ENCODE measurements at places on chromosomes 1 and 21. TPM values are rescaled to one million over a fixed set of nuclear protein-coding genes. Genes with fewer than 3 reads are reported as not detected.

GRCh38 chr21:42357307-42357706 lies 6.5 kb upstream of the TFF2 start:
- no peaks in the 10 kb centered on the region for H3K4me1 ChIP-seq
- peaks cover 2% of the 10 kb centered on the region for H3K36me3 ChIP-seq
- H3K4me3 ChIP-seq, result no peak overlapping the region
- no peaks in the 10 kb centered on the region for H3K27me3 ChIP-seq
- no peak for DNase-seq
- H3K27ac ChIP-seq, result no peak overlapping the region

DNA sequence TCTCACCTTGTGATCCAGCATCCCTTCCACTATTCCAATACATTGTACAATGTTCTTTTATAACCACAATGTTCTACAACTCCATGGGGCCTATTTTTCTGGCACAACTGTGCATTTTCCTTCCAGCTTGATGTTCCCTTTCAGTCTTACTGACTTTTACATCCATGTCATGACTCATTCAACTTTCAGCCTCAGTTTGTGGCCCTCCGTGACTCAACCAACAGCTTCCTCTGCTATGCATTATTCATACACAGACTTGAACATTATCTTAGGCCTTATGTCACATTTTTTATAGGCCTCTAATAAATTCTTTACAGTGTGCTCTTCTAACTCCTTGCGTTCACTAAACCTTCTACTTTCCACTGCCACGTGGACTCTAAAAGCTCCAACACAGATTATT lies 119.4 kb upstream of the PRMT6 start:
- no peak overlapping the region for H3K27ac ChIP-seq
- no peaks in the 10 kb centered on the region for H3K4me1 ChIP-seq
- H3K36me3 ChIP-seq, result no peaks in the 10 kb centered on the region
- no peak for DNase-seq

DNA sequence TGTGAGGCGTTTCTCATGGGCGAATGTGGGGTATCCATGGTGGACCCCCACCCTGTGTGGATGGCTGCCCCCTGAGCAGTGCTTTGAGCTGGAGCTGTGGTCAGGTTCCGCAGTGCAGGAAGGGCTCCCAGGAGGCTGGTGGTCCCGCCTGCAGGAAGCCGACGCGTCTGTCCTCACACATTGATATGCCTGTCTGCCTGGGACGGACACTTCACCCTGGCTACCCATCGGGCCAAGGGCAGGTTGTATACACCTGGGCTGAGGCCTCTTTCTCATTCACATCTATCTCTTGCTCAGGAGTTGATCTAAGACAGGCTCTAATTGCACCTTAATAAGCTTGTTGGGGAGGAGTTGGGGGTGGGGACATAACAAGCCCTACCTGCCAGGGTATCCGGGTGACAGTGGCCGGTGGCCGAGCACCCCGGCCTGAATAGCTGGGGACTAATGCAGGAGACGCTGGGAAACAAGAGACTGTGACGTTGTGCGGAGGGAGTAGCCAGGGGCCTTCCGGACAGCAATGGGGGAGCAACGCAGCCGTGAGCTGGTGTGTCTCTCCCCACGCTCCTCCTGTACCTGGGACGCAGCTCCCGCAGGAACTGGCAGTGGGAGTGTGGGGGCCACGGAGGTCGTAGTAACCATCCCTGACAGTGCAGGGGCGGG lies 21.7 kb downstream of the PDXK start:
- H3K36me3 ChIP-seq, result peaks cover 24% of the 10 kb centered on the region
- no peaks in the 10 kb centered on the region for H3K27me3 ChIP-seq
- H3K4me3 ChIP-seq, result no peak overlapping the region
- no peak overlapping the region for H3K27ac ChIP-seq
- no peak for DNase-seq

GRCh38 chr1:241839369-241839979 lies 8.5 kb upstream of the EXO1 start:
- no peak overlapping the region for H3K27ac ChIP-seq
- H3K4me1 ChIP-seq, result peaks cover 11% of the 10 kb centered on the region
- H3K4me3 ChIP-seq, result no peak overlapping the region
- no peaks in the 10 kb centered on the region for H3K36me3 ChIP-seq
- peaks cover 6% of the 10 kb centered on the region for H3K27me3 ChIP-seq

GRCh38 chr1:25501235-25502058 lies 42.0 kb upstream of the LDLRAP1 start:
- peaks cover 8% of the 10 kb centered on the region for H3K4me1 ChIP-seq
- H3K27me3 ChIP-seq, result no peaks in the 10 kb centered on the region
- H3K27ac ChIP-seq, result no peak overlapping the region
- peaks cover 6% of the 10 kb centered on the region for H3K36me3 ChIP-seq

DNA sequence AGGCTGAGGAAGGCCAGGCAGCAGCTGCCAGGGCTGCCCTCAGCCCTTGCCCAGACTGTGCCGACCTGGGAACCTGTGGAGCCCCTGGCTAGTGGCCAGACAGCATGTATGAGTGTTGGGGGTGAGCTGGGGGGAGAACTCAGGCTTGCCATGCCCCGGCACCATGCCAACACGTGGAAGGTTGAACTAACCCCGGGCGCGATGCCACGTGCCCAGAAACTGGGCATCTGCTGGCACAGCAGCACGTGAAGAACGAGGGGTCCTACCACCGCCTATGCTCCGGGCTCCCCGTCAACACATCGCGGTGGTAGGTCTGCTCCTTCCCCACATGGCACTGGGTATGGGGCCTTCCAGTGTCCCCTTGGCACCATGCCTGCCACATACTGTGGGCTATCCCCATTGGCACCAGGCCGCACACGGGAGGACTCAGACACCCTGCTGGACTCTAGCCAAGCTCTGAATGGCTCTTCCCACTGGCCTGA lies 68.7 kb downstream of the CASZ1 start:
- no peaks in the 10 kb centered on the region for H3K27me3 ChIP-seq
- no peak overlapping the region for H3K27ac ChIP-seq
- H3K36me3 ChIP-seq, result no peaks in the 10 kb centered on the region
- no peak for DNase-seq
- no peak overlapping the region for H3K4me3 ChIP-seq
- H3K4me1 ChIP-seq, result no peaks in the 10 kb centered on the region

GRCh38 chr1:234604495-234605398 lies 5.2 kb downstream of the IRF2BP2 start:
- H3K27me3 ChIP-seq, result no peaks in the 10 kb centered on the region
- peaks cover 57% of the 10 kb centered on the region for H3K36me3 ChIP-seq
- peaks cover 35% of the 10 kb centered on the region for H3K4me1 ChIP-seq
- peak overlapping the region; percentile 98 for H3K27ac ChIP-seq

GRCh38 chr1:214058076-214058475 lies 70.3 kb downstream of the PROX1 start:
- DNase-seq, result no peak
- H3K27ac ChIP-seq, result no peak overlapping the region
- no peaks in the 10 kb centered on the region for H3K27me3 ChIP-seq
- H3K4me3 ChIP-seq, result no peak overlapping the region

DNA sequence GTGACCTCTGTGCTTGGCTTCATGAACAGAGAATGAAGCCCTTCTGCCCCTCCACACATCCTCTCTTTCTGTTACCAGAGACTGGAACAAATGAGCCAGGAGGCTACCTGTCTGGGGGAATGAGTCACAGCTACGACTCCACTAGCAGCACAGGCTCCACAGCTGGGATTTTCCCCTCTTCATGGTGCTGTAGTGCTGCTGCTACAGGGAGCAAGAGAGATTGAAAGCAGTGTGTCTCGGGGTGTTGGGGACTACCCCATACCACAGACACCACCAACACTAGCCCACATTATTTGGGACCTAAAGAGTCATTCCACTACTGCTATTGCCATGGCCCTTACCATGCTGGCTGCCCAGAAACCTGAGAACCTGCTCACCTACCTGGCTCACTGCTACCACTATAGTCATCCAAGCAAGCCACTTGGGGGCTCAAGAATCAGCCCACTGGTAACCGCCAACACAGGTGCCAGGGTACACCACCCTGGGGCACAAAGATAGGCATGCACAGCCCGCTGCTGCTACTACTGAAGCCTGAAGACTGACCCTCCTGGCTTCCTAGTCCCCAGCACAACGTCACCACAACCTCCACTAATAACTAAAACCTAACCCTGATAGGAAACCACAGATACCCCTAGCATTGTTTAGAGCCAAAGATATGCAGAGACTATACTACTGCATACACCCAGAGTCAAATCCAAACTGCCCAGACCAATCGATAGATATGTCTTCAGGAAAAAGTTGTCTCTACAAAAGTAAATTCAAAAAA lies 17.7 kb downstream of the CD1E start:
- peak; percentile 74 for DNase-seq
- H3K4me1 ChIP-seq, result peaks cover 10% of the 10 kb centered on the region
- no peak overlapping the region for H3K4me3 ChIP-seq
- no peak overlapping the region for H3K27ac ChIP-seq
- H3K27me3 ChIP-seq, result peaks cover 14% of the 10 kb centered on the region

GRCh38 chr1:47757226-47757975 lies 239.8 kb downstream of the TRABD2B start:
- DNase-seq, result no peak
- peaks cover 7% of the 10 kb centered on the region for H3K27me3 ChIP-seq
- no peak overlapping the region for H3K27ac ChIP-seq

GRCh38 chr1:39110325-39110851 lies 84.2 kb downstream of the NDUFS5 start:
- no peak overlapping the region for H3K27ac ChIP-seq
- no peak overlapping the region for H3K4me3 ChIP-seq
- H3K4me1 ChIP-seq, result peaks cover 5% of the 10 kb centered on the region

DNA sequence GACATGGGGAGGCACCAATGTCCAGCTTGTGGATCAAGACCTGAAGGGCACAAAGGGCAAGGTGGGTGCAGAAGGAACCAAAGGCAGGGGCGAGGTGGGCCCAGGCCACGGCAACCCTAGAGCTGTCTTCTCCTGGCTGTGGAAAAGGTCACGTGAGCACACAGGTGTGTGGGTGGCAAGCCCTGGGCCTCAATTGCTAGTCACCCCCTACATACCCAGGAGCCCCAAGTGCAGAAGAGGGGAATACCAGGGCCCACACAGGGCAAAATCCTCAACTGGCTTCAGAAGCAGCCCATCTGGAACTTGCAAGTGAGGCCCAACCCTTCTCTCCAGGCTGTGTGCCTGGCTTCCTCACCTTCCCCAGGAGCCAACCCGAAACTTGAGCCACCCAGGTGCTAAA lies 25.6 kb downstream of the ZBTB17 start:
- peaks cover 79% of the 10 kb centered on the region for H3K4me1 ChIP-seq
- H3K27me3 ChIP-seq, result no peaks in the 10 kb centered on the region
- peaks cover 46% of the 10 kb centered on the region for H3K36me3 ChIP-seq
- peak overlapping the region; percentile 98 for H3K27ac ChIP-seq
- peak; percentile 89 for DNase-seq
- peak overlapping the region; percentile 62 for H3K4me3 ChIP-seq

GRCh38 chr21:32065654-32066053 lies 192.8 kb downstream of the HUNK start:
- no peak overlapping the region for H3K4me3 ChIP-seq
- H3K27me3 ChIP-seq, result peaks cover 3% of the 10 kb centered on the region
- DNase-seq, result no peak
- no peaks in the 10 kb centered on the region for H3K4me1 ChIP-seq
- H3K27ac ChIP-seq, result no peak overlapping the region

DNA sequence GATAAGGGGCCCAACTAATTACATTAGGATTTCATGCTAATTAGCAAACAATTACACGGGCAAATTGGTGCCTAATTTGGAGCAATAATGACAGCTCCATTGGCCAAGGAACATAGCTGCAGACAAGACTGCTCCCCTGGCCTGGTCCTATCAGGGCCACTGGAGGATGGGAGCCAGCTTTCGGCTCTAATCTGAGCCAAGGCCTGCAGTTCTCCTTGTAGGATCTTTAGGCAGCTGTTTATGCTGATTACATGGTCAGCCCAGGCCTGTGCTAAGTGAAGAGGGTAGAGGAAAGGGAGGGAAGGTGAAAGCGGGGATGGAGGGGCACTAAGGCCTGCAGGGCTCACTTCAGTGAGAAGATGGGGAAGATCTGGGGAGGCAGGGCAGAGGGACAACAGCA lies 12.4 kb upstream of the ADGRB2 start:
- H3K27me3 ChIP-seq, result peaks cover 32% of the 10 kb centered on the region
- no peaks in the 10 kb centered on the region for H3K36me3 ChIP-seq
- no peak for DNase-seq
- H3K27ac ChIP-seq, result no peak overlapping the region

DNA sequence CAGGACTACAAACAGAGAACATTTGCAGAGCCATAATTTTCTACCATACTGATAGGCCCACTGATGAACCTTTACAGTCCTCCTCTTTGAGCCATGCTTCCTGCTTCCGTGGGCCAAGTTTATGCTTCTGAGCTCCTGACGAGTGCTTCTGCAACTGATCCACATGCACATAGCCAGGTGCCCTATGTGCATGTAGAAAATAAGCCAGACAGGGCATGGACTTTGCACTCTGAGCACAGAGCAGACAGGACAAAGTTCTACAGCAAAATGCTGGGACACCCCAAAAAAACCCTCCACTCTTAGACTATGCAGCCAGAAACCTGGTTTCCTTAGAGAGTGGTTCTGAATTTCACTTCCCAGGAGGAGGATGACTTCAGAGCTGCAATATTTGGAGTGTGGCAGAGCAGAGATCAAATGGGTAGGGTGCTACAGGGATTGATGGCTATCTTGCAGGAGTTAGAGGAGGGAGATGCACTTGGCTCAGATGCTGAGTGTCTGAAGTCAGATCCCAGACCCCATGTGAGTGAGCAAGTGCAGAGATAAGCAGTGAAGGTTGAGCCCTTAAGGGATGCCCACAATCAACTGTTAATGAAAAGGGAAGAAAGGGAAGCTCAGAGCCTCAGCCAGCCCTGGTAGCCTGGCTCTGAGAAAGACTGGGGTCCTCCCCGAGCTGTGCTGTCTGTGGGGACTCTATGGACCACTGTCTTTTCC lies 230.9 kb downstream of the DUSP10 start:
- H3K4me3 ChIP-seq, result no peak overlapping the region
- H3K36me3 ChIP-seq, result no peaks in the 10 kb centered on the region
- no peak overlapping the region for H3K27ac ChIP-seq
- peaks cover 1% of the 10 kb centered on the region for H3K27me3 ChIP-seq

GRCh38 chr1:112272101-112272772 lies 123.8 kb upstream of the CTTNBP2NL start:
- no peak overlapping the region for H3K4me3 ChIP-seq
- H3K27me3 ChIP-seq, result peaks cover 24% of the 10 kb centered on the region
- no peaks in the 10 kb centered on the region for H3K36me3 ChIP-seq
- DNase-seq, result no peak
- H3K4me1 ChIP-seq, result no peaks in the 10 kb centered on the region

GRCh38 chr1:17926906-17927305 lies 171.8 kb downstream of the ACTL8 start:
- H3K27me3 ChIP-seq, result peaks cover 11% of the 10 kb centered on the region
- no peak overlapping the region for H3K27ac ChIP-seq
- no peak for DNase-seq
- H3K4me3 ChIP-seq, result no peak overlapping the region
- H3K4me1 ChIP-seq, result no peaks in the 10 kb centered on the region
- H3K36me3 ChIP-seq, result no peaks in the 10 kb centered on the region

SPRR5 gene
- total RNA-seq, result not detected

MAN1C1 gene
- total RNA-seq, result 4.4 TPM

KCNA3 gene
- 16.2 TPM for total RNA-seq

YRDC gene
- total RNA-seq, result 36.2 TPM

HAO2 gene
- not detected for total RNA-seq

GUK1 gene
- total RNA-seq, result 375 TPM

LDLRAD1 gene
- total RNA-seq, result not detected

DCDC2B gene
- not detected for total RNA-seq

SFPQ gene
- total RNA-seq, result 295 TPM

GABRD gene
- not detected for total RNA-seq
